NCI-H345 (cell line): ENCODE measurements at places on chromosomes 2 and 18.

- no peak for DNase-seq
Measured at GRCh38 chr2:28658369-28658768, 93.3 kb upstream of the PPP1CB start.

DNA sequence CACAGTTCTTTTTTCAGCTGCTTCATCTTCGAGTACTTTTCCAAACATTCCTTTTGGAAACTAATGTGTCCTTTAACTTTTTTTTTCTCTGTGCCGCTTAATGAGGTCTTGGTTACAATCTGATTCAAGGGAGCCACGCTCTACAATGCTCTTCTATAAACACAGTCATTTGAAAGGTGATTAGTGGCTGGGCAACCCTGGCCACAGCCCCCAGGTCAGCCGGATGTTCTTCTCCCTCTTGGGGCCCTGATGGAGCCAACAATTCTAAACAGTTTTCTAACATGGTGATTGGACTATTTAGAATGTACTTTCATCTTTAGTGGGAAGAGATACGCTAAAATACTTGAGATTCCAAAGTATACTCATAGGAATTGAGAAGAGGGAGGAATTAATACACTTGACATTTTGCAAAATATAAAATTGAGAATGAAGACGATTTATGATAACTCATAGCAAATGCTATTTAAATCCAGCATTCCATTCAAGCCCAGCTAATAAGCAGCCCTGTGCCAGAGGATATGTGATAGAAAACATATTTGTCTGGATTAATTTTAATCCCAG lies 83.7 kb upstream of the MBOAT2 start:
- DNase-seq = no peak

DNA sequence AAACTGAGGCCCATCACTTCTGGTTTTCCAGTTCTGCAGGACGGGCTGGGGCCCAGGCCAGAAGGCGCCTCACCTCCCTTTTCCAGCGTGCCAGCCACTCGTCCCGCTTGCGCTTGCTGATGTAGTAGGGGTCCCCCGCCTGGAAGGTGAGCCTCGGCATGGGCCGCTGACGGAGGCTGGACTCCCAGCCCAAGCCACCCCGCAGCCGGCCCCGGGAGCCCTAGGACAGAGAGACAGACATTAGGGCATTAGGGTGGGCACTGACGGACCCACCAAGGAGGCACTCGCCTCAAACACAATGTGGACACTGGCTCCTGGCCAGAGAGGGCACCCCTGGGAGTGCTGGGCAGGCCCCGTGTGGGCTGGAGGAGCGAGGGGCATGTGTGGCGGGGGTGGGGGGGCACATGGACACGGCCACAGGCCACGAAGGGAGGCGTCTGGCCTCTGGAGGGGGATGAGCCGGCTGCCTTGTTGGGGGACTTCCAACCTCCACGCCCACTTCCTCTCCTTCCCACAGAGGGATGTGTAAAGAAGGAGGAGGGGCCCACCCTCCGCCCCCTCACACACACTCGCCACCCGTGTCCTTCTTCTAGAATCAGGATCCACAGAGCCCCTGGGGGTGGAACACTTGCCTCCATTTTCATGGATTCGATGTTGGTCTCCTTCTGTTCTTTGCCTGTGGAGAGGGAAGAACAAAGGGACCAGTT lies 66.7 kb downstream of the DNMT3A start:
- DNase-seq = no peak

GRCh38 chr2:80706541-80706940 lies 402.0 kb upstream of the LRRTM1 start:
- no peak for DNase-seq

DNA sequence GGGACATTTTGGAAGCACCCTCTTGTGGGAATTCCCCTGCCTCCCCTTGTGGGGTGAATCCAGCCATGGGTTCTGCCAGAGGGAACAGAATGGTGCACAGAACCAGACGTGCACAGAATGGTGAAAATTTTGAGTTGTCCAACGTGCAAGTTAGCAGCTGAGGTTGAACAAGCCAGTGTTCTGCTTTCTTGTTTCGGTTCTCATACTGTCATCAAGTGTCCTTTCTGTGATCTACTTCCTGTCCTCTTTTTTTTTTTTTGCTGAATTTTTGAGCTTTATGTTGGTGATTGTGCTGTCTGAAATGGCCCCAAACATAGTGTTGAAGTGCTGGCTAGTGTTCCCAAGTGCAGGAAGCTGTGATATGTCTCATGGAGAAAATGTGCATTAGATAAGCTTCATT lies 21.5 kb upstream of the REEP1 start:
- DNase-seq = no peak

DNA sequence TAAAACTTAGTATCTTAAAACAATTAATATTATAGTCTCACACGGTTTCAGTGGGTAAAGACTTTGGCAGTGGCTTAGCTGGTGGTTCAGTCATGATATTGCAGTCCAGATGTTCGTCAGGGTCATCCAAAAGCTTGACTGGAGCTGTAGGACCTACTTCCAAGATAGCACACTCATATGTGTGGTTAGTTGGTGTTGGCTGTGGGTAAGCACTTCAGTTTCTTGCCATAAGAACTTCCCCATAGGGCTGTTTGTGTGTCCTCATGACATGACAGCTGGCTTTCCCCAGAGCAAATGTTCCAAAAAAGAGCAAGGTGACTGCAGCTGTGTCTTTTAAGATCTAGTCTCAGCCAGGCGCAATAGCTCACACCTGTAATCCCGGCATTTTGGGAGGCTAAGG lies 48.5 kb upstream of the EPC2 start:
- no peak for DNase-seq

GRCh38 chr2:150911766-150912280 lies 349.8 kb downstream of the RBM43 start:
- no peak for DNase-seq

DNA sequence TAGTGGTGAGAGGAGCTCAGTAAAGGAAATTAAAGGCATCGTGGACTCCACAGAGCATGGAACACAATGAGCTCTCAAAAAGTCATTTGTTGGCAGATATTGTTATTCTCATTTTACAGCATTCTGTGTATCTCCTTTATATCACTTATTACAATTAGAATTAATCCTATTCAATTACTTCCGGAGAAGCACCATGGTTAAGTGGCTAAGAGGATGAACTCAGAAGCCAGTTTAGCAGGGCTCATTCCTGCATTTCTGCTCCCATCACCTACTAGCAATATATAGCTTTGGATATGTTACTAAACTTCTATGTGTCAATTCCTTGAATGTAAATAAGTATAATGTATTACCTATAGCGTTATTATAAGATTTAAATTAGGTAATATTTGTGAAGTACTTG lies 683.3 kb downstream of the IRS1 start:
- no peak for DNase-seq

DNA sequence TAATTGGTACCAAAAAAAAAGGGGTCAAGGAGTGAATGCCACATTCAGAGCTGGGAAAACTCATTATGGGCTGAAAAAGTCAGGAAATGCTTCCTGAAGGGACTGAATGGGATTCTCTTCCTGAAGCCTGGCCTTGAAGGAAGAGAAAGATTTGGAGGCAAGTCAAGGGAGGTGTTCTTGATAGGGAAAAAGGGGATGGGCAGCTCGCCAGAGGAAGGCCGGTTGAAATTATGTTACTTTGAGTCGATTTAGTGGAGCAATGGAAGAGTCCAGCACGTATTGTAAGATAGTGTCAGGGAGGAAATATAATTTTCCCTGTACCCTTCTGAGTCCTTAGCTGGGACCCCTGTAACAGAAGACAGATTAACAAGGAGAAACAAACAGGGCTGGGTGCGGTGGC lies 115.3 kb upstream of the STPG4 start:
- no peak for DNase-seq

DNA sequence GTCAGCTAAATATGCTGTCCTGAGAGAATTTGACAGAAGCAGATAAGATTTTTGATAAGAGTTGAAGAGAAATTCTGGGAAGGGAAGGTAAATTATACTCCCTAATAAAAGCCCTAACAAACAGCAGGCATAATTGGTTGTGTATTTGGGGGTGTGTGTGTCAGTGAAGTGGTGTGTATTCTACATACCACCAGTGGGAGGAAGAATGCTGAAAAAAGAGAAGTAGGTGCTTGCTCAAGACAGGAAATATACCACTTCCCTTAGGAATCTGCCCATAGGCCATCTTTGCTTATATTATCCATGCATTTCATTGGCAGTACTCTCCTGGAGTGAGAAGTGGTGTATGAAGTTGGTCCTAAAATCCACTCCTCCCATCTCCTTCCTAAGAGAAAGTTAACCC lies 76.2 kb downstream of the FMNL2 start:
- DNase-seq = no peak

DNA sequence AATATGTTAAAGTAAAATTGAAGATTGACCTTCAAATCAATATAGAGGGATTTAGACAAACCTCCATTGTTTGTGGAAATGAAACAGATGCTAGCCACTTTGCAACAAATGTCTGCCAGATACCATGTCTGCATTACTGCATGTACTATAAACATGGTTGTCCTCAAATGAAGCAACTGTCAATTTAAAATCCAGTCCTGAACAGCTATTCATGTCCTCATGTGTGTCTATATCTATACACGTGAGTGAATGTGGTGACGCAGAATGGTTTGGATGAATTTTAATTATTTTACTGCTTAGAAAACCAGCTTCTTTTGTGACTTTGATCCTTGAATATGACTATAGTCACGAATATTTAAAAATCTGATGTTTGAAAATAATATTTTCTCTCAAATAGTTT lies 71.5 kb downstream of the NYAP2 start:
- DNase-seq = no peak

DNA sequence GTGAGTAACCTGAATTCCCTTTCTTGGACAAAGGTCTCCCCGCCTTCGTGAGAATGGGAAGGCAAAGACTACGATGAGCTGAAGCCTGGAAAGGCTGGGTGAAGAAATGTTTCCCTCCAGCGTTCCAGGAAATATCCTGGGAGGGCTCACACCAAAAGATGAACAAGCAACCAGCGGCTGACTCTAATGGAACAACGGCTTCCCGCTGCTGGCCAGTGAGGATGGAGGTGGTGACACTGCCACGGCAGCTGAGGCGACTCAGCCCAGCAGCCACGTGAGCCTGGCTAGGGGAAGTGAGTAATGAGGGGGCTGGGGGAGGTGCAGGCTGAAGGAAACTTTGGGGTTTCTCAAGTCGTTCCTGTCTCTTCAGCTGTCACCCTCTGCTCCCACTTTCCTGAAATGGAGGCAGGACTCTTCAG lies 105.0 kb upstream of the SMAD7 start:
- no peak for DNase-seq

DNA sequence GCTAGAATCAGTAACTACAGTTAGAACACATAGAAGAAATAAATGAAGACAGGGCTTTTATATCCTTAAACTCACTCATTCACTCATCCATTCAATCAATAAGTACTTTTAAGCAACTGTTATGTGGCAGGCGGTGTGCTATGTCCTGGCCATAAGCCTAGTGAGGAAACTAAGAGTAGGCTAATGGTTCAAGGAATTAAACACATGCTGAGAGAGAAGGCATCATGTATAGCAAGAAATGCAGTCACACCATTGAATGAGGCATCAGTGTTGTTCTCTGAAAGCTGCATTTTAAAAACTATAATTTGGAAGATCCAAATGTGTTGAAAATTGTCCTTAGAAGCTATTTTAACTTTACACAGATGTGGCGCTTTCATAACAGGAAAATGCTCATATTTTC lies 86.5 kb upstream of the DTNA start:
- no peak for DNase-seq

GRCh38 chr18:37343542-37343851 lies 222.1 kb downstream of the CELF4 start:
- no peak for DNase-seq

DNA sequence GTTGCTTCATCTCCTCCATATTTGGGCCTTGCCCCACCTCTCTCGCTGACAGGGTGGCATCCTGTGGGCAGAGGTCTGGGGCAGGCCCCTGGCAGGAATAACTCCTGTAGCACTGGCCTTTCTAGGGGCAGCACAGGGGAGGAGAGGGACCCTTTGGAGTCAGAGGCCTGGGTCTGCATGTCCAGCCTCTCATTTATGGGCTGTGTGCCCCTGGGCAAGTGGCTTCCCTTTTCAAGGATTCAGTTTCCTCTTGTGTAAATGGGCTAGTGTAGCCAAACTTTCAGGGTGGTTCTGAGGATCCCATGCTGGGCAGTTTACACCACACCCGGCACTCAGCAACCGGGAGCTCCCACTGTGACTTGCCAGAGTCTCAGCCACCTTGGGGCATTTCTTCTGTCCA lies 23.4 kb downstream of the ADRA2B start:
- DNase-seq = no peak

DNA sequence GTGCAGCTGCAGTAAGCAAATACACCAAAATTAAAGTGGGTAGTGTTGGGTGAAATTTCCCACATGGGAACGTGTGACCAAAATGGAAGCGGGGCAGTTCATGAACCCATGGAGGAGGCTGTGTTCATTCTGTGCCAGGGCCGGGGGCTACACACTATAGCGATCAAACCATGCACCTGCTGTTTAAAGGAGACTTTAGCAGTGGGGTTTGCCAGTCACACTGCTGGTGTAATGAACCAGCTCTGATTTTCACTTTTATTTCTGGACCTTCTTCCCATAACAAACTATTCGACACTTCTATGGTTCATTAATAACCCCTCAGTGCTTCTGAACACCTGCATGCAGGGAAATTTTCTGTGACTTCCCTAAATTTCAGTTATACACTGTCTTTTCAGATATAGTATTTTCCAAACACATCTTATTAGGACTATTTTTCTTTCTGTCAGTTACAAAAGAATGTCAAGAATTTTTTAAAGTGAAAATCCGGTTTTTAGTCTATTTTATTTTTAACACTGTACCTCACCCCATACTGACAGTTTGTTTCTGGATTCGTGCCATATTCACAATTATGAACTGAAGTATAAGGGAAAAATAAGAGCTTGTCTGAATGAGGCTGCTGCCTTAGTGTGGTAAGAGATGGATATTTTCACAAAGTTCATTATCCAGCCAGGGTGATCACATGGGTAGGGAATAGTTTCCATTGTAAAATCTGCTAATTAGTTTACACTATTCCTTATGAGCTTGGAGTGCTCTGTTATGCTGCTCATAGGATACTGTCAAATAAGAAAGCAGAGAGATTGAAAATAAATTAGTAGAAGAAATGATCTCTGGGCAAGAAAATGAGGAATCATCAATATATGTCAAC lies 111.3 kb upstream of the CAVIN2 start:
- no peak for DNase-seq

DNA sequence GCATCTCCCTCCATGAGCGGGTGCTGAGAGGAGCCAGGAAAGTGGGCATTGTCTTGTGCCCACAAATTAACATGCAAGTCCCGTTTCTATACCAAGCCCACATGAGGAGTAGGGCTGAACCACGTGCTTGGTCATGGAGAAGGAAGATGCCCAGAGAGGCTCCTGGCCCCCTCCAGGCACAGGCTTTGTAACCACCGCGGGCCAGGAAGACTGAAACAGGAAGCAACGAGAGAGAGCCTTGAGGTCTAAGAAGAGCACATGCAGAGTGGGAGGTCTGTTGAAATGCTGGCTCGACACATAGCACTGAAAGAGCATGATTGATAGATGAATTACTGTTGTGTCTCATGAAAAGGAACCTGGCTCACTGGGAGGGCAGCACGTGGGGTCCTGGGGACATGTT lies 36.3 kb downstream of the VWA3B start:
- no peak for DNase-seq
